Endothelial cell (in vitro differentiated cells): ENCODE measurements at places on chromosomes 12 and 14.

GRCh38 chr12:56377989-56378316 is 15.3 kb upstream of the APOF start:
- no peak overlapping the region for H3K27ac ChIP-seq
- no peak overlapping the region for H3K4me3 ChIP-seq
- peaks cover 2% of the 10 kb centered on the region for H3K27me3 ChIP-seq
- no peak for DNase-seq

GRCh38 chr12:40788276-40788675 is 96.0 kb downstream of the CNTN1 start:
- no peak overlapping the region for H3K27ac ChIP-seq
- H3K4me3 ChIP-seq = no peak overlapping the region
- peaks cover 5% of the 10 kb centered on the region for H3K27me3 ChIP-seq

DNA sequence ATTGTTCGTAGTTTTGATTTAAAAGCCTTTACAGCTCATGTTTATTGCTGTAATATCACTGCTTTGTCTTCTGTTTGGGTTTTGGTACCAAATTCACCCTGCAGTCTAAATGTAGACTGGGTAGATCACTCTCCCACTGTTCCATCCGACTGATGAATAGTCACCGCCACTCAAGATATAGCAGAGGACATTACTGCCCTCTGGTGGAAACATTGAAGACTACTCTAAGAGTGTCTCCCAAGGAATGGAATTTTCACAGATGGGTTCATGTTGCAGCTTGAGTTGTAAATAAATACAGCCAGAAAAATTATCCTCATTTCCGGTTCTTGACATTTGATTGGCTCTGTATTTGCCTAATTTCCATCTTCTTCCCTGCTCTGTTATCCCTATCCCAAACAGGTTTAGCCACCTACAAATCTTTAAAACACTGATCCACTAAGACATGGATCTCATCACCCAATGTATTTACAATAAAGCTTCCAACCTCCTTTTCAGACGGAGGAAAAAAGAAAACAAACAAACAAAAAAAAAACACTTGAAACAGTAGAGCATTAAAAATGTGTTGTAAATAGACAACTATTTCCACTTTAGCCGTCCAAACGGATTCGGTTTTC is 198.3 kb upstream of the CPNE8 start:
- DNase-seq = peak; percentile 27
- H3K36me3 ChIP-seq = no peaks in the 10 kb centered on the region
- no peak overlapping the region for H3K4me3 ChIP-seq
- no peak overlapping the region for H3K27ac ChIP-seq
- H3K27me3 ChIP-seq = no peaks in the 10 kb centered on the region

GRCh38 chr12:100166232-100166631 is 23.6 kb upstream of the BLTP3B start:
- DNase-seq = no peak
- H3K27ac ChIP-seq = no peak overlapping the region
- no peaks in the 10 kb centered on the region for H3K4me1 ChIP-seq
- no peak overlapping the region for H3K4me3 ChIP-seq
- H3K27me3 ChIP-seq = peaks cover 6% of the 10 kb centered on the region
- H3K36me3 ChIP-seq = no peaks in the 10 kb centered on the region

DNA sequence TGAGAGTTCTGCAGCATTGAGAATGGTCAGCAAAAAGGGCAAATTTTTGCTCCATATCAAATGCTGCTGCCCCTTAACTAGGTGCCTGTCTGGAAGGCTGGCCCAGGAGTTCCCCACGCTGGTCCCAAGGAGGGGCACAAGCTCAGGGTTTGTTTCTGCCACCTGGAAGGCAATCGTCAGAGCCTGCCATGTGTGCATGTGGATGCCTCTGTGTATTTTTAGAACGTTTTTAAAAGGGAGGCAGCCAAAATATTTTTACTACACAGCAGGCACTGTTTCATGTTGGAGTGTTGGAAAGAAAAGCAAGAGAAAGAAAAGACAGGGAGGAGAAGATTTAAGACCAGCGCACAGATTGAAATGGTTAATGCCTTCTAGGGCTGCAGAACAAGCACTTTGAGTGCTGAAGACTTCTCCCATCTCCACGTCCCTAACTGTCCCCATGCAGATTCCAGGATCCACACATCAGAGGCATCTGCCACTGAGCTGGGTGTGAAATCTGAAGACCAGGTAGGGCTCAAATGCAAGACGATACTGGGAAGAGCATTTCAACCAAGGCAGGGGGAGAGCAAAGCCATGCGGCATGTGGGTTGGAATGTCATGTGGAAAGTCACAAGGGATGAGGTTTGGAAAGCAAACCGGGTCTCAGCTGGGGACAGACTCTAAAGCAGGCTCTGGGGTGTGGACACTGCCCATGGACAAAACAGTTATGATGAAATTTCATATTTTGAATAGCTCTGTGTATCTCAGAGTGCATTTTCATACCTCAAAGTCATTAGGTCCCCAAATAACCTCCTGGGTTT is 557.2 kb downstream of the BCL11B start:
- no peaks in the 10 kb centered on the region for H3K36me3 ChIP-seq
- peaks cover 8% of the 10 kb centered on the region for H3K27me3 ChIP-seq
- no peak overlapping the region for H3K4me3 ChIP-seq
